ENCODE measurements at places on chromosomes 11 and 22.

GRCh38 chr11:2099516-2100349, 39.5 kb downstream of the IGF2 start:
- no peak for DNase-seq

DNA sequence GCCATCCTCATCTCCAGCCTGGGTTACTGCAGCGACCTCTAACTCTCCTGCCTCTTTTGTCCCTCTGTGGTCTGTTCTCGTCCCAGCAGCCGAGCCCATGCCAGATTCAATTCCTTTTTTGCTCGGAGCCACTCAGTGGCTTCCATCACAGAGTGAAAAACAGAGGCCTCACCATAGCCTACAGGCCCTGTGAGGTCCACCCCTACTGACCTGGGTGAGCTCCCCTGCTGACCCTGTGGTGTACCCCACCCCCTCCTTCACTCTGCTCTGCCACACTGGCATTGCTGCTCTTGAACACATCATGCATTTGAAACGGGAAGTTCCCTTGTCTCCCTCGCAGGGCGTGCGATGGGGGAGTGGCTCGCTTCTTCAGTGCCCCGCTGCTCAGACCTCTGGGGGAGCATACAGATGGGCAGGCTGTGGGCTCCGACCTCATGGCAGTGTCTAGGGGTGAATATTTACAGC, 2.1 kb downstream of the AIP start:
- no peak for DNase-seq

DNA sequence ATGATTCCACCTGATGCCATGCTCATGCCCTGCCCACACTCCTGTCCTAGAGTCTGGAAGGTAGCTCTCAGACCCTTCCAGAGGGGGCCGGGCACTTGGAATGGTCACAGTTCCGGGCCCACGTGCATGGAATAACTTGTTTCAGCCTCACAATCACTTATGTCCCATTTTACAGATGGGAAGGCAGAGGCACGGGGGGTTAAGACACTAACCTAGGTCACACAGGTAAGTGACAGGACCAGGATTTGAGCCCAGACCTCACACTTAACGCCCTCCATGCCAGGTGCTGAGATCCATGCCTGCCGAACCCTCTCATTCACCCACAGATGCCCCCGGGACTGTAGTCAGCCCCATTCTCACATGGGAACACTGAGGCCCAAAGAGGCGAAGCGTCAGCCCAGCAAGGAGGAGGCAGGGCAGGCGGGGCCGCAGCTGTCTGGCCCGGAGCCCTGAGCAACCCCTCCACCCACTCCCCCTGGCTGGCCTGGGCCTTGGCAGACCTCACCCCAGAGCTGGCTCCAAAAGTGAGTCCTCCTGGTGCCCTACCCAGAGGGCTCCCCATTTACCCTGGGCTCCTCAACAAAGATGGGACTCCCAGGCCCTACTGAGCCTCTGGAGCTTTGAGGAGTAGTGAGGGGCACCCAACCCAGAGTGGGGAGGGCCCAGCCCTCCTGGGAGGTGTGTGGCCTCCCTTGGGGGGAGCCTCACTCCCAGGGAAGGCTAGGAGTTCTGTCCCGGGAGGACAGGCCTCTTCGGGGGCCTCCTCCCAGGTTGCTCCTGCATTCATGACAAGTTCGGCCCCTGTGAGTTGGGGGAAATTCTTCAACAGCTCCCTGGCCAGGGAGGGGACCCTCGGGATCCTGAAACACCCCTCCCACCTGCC, 2.4 kb upstream of the ALDH3B1 start:
- no peak for DNase-seq

- no peak for DNase-seq
Observed at GRCh38 chr11:36034551-36035331, 90.9 kb downstream of the LDLRAD3 start.

GRCh38 chr11:130206141-130206540, 46.6 kb downstream of the ST14 start:
- DNase-seq: no peak

GRCh38 chr11:46134540-46134939, 13.3 kb upstream of the PHF21A start:
- no peak for DNase-seq

GRCh38 chr11:78304201-78304600, 113.4 kb downstream of the GAB2 start:
- DNase-seq: no peak

DNA sequence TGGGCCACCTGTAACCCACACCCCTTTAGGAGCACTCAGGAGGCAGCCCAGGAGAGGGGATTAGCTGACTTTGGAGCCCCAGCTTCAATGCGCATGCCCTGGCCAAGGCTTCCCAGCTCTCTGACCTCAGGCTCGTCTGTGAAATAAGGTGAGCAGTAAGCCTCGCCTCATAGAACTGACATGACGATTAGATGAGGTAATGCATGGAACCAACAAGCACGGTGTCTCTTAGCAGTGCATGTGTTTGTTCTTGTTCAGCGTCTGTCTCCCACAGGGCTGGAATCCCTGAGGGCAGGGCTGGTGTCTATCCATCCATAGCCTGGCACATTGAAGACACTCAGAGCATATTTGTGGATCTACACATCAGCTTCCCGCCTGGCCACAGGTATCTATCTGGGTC, 415.4 kb downstream of the MN1 start:
- DNase-seq: no peak

GRCh38 chr11:106681435-106681834, 336.8 kb downstream of the GUCY1A2 start:
- DNase-seq: no peak

DNA sequence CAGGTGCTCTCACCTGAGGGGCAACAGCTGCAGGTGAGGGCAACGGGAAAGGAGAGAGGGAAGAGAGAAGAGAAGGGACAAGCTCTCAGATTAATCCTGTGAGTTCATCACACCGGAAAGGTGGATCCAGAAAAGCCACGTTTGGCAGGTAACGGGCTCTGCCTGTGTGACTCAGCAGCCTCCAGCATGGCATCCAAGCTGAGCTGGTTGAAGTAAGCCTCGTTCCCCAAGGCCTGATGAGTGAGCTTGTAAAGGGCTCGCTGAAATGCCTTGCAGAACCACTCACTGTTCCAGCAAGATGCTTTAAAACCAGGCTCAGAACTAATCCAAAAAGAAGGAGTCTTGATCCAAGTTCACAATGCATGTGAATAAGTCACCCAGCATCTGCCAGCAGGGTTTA, 206.9 kb upstream of the TMEM45B start:
- DNase-seq: no peak

- DNase-seq: no peak
Observed at GRCh38 chr11:58685973-58686722, 45.6 kb downstream of the GLYAT start.

- DNase-seq: no peak
Observed at GRCh38 chr11:96203567-96204365, 139.2 kb downstream of the MAML2 start.

DNA sequence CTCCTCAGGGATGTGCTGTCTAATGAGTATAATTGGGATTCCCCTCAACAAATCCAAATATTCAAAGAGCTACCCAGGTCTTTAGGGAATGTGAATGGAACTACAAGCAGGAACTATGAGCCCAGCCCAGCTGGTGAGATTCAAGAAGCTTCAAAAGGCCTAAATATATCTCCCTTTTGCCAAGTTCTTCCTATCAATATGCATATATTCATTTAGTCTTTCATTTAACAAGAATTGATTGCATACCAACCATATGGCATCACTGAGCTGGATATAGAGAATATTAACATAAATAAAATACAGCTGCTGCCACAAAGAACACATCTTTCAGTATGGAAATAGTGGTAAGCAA, 58.9 kb upstream of the PRSS23 start:
- no peak for DNase-seq

GRCh38 chr11:93084727-93085505, 112.9 kb downstream of the SLC36A4 start:
- no peak for DNase-seq

DNA sequence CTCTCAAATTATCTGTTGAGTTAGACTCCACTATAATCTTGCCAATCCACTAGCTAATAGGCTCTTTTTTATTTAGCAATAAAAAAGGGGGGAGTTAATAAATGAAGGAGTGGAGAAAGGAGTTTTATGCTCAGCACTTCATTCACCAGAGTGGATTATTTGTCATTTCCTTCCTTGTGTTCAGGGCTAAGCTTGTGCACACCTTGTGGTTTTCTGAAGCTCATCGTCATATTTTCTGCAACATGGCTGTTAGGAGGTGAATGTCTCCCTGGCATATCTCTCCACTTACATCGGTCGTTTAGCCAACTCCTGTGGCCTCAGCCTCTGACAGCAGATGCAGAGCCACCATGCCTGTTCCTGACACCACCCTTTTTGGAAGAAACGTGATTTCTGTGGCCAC, 83.9 kb upstream of the MTNR1B start:
- DNase-seq: no peak

DNA sequence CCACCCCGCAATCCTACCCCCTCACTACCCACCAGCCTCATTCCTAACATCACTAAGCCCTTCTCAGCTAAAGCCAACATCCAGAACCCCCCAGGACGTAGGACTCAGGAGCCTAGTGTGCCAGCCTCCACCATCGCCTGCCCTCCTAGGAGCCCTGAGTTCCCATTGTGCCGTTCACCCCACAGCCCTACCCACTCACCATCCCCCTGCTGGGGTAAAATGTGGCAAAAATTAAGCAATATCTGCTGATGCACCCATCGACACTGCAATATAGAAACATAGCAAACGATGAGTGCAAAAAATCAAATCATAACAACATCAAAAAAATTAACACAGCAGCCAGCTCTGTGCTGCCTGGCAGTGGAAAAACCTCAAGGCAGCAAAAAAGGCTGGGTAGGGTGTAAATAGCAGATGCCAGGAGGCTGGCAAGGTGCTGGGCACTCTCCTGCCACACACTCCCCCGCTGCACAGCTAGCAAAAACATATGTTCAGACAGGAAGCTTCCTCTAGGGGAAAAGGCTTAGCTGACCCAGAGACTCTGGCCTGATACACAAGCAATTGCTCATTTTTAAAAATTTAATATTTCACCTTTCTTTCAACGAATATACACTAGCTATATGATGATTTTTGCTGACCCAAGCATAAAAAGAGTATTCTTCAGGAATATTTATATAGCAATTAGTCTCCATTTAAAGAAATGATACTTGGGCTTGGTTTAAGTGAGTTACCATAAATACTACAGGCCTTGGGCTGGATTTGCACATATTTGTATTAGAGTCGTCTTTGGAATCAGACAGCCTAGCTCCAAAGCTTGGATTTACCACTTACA, 33.8 kb downstream of the PRDM10 start:
- DNase-seq: no peak

- no peak for DNase-seq
Observed at GRCh38 chr11:59981106-59981770, 17.4 kb downstream of the OOSP4A start.

DNA sequence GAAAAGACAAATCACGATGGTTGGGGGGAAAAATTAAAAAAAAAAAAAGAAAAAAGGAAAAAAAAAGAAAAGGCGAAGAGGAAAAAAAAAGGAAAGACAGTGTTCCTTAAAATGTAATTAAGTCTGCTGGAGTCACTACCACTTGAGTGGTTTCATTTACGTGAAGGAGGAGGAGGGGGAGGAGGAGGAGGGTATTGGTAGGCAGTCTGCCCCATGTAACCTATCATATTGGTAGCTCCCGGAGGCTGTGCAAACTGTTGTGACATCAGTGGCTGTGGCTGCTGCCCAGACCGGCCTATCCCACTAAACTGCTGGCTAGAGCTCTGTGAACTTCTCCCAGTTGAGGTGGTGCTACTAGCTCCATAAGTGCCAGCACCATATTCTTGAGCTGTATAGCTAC, 17.9 kb downstream of the KDELR3 start:
- no peak for DNase-seq

- DNase-seq: no peak
Observed at GRCh38 chr11:57547854-57548377, 10.5 kb downstream of the SMTNL1 start.

DNA sequence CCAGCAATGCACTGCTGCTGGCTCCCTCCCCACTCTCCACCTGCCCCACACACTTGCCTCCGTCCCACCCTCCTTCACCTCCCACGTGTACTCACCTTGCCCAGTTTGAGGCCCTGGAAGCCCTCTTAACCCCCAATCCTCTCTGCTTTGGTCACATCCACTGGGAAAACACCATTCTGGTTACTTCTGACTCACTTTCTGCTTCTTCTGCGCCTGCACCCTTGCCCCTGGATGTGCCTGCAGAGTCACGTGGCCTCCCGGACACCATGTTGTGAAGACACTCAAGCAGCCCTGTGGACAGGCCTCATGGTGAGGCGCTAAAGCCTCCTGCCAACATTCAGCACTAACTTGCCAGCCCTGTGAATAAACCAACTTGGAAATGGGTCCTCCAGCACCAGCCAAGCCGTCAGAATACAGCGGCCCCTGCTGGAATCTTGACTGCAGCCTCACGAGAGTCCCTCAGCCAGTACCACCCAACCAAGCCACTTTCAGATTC, 2.6 kb upstream of the NAALADL1 start:
- no peak for DNase-seq
